ENCODE measurements at places on chromosomes 6 and 20.

DNA sequence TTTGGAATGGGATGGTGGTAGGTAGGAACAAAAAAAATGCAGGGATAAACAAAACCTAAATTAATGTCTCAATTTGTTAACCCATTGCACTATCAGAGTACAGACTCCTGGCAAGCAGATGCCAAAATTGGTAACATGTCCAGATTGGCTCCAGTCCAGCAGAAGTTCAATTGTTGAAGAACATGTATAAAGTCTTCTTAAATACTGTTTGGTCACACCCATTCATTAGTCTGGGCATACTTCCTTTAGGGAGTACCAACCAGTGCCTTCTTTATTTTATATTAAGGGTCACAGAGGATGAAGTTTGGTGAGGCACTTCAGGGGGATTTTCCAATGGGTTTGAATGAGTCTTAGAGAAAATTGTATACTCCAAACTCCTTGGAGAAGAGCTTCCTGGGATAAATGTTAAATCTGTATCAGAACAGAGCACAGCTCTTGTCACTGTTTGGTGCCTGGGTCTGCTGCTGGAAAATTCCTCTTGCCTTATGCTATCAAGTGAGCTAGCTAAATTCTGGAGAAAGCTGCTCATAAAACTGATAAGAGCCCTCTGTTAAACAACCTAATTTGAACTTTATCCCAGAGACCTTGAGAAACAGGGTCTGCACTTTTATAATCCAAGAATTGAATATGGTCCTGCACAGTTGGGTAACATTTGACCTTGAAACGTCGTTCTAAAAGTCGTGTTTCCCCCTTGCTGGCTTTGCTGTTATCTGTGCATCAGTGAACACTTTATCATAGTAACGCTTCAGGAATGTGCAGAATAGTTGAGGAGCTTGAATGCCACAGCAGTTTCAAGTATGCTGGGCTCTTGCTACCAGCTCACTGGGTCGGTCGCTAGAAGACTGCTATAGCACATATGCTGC lies 334.1 kb upstream of the CITED2 start:
- no peak for DNase-seq

- no peak for DNase-seq
These were observed 270.8 kb downstream of the BMP7 start for GRCh38 chr20:56995635-56996075.

DNA sequence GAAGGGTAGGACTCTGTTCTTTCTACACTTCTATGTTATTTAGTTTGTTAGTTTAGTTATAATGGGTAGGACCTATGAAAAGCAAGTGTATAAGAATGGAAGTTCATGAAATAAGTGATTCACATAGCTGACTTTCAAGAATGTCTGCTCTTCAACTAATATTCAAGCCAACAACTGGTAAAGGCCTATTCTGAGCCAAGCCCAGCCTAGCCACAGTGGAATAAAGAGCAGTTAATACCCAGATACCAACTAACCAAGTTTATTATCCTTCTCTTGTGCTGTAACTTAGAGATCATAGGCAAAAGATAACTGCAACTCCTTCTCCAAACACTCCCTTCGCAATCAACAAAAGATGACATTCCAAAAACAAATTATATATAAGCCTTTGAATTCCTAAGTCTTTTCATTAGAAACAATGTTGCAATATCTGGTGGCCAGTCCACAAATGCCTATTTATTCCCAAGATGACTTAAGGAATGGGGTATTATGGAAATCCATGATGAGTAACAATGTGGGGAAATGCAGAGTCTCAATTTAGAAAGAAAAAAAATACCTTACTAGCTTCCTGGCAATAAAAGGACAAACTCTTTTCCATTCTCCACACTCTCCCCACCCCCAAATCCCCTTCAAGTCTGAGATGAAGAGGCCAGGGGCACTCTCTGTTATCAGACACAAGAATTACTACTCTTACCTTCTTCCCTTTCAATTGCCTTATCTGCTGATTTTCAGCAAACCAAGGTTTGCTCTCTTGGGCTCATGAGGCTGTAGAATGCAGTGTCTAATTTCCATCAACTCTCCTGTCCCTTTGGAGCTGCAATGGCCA lies 27.4 kb downstream of the BTBD9 start:
- no peak for DNase-seq

DNA sequence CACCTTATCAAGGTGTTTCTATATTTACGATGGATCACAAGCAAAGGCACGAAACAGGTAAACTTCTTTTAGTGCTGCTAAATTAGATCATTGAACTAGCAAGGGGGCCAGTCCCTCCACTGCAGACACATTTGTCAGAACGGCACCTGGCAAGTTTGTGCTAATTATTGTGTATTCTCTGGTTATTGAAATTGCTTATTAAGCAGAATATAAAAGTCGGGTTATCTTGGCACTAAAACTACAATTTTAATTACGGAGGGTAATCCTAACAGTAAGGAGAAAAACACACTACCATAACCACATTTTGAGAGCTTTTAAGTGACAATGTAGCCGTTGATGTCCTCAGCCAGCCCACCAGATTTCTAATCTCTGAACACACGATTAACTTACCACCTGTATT lies 118.9 kb upstream of the BTN3A2 start:
- DNase-seq: no peak

DNA sequence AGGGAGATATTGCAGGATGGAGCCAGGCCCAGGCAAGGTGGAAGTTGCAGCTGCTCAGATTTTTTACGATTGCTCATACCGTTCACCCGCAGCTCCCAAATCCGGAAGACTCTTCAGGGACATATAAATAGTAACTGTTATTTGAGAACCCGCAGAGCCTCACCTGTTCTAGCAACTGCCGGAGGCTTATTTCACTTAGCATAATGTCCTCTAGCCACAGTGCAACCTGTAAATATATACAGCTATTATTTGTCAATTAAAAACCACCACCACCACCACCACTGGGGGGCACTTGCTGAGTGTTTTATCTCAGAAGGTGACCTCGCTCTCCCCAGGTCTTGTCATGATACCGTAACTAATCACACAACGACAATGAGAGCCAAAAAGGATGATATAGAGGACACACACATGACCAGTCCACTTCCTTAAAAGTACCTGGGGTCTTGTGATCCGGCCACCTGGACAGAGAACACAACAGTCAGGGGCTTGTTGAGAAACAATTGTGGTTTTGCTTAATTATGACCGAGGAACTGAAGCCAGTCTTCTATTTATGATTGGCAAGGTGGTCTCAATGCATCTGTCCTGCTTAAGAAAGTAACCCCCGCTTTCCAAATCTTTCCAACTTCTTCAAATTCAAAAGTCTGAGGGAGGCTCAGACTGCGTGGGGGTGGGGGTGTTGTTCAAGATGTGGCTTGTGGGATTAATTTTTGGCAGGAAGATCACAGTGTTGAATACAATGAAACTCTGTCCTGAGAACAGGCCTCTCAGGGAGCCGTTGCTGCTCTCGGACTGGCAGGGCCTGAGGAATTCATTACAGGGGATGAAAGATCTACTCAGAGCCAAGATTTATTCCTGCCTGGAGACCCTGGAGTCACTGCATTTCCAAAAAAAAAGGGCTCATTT lies 107.7 kb upstream of the PRND start:
- no peak for DNase-seq

DNA sequence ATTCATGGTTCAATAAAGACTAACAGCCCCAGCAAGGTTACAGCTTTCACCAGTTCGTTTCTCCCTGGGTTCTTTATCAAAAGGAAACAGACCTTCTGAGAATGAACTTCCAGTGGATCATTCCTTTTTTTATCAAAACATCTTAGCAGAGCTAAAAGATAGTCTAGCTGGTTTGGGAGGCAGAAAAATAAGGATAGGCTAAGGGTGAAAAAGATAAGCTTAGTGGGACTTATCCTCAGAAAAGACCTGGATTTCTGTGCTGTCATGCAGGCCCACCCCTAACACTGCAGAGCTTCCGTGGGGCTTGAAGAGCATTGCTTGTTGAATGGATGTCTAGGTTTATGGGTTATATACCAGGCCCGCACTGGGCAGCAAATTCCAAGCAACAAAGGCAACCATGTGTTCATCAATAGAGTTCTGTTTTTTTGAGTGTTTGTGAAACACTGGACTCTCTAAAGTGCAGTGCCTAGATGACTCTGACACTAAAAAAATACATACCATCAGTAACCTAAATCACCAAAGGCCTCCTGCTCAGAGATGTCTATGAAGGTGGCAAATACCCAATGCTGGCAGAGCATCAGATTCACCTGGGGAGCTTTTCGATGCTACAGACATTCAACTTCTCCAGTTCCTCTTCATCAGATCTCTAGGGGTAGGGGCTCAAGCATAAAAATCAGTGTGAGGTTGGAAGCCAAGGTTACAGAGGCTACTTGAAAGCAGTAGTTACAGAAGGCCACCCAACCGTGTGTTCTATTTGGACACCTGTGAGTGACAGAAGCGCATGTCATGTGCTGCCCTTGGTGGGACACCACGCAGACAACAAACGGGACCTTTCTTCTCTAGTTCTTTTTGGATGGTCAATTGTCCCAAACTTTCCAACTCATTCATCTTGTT lies 53.0 kb downstream of the TNFAIP3 start:
- no peak for DNase-seq

GRCh38 chr6:137815692-137816091 lies 51.4 kb upstream of the TNFAIP3 start:
- DNase-seq: no peak

- DNase-seq: no peak
These were observed 73.6 kb upstream of the ADTRP start for GRCh38 chr6:11852061-11852651.

DNA sequence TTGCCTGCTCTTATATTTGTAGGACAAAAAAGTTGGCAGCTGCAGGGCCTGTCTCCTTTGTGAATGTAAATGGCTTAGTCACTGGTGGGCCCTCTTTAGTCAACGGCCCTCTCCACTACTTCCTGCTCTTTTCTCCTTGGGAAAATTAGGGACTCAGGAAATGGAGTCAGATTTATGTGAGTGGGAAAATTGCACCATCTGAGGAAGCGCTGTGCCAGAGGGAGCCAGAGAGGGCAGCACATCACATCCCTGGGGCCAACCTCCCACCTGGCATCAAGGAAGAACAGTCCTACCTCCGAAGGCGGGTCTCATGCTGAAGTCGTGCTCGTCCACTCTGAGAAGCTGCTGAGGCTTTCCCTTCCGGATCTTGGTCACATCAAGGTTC lies 15.6 kb downstream of the GABRR2 start:
- DNase-seq: no peak

- no peak for DNase-seq
These were observed 322.3 kb upstream of the SULF2 start for GRCh38 chr20:48107560-48107959.

DNA sequence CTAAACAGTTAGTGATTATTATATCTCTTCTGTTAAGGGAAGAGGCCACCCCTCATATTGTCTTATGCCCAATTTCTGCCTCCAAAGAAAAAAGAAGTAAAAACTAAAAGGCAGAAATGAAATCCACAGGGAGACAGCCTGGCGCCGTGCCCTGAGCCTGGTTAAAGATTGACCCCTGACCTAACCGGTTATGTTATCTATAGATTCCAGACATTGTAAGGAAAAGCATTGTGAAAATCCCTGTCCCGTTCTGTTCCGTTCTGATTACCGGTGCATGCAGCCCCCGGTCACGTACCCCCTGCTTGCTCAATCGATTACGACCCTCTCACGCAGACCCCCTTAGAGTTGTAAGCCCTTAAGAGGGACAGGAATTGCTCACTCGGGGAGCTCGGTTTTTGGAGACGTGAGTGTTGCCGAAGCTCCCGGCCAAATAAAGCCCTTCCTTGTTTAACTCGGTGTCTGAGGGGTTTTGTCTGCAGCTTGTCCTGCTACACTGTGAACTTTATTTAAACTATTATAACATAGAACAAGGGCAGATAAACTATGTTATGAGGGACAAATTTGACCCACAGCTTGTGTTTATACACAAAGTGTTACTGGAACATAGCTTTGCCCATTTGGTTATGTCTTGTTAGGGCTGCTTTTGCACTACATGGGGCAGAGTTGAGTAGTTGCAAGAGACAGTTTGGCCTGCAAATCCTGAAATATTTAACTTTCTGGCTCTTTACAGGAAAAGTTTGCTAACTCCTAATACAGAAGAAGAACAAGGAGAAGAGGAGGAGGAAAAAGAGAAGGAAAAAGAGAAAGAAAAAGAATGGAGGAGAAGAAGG lies 49.6 kb downstream of the CD24 start:
- DNase-seq: no peak

DNA sequence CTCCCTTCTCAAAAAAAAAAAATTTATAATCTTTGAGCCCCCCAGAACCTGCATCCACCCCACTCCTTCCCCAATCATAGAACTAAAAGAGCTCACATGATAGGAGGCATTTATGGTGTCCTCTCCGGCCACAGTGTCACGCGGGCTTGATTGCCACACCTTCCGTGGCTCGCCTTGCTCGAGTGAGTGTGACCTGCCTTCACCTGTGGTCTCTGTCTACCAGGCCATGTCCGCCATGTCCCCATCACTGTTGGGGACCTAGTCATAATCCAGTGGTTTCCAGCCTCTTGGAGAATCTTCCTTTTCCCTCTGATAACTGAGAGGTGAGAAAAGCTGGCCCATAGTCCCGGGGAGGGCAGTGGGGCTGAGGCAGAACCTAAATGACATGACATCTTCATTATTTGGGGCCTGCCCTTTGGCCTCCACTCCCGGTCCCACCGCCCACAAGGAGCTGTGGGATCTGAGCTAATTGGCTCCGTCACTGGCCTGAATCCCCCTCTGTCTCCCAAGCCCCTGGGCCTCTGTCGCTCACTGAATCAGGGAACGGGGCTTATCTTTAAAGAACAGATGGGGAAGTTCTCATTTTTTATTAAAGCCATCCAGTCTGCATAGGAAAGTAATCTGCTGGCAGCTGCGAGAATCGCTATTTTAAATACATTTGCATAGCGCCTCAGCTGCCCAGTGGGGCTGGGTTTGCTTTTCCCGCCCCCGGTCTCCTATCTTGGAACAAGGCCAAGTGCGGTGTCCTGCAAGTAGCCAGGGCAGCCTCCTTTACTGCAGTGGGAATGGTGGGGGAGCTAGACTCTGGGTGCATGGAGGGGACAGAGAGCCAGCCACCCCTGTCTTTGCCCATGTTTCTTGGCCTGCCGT lies 197.6 kb upstream of the PMEPA1 start:
- DNase-seq: no peak

GRCh38 chr6:160733050-160733646 lies 31.1 kb downstream of the PLG start:
- DNase-seq: peak; percentile 29

GRCh38 chr6:70315079-70315751 lies 12.3 kb upstream of the COL9A1 start:
- no peak for DNase-seq

- no peak for DNase-seq
These were observed 6.9 kb upstream of the PPP1R3G start for GRCh38 chr6:5078121-5078669.

DNA sequence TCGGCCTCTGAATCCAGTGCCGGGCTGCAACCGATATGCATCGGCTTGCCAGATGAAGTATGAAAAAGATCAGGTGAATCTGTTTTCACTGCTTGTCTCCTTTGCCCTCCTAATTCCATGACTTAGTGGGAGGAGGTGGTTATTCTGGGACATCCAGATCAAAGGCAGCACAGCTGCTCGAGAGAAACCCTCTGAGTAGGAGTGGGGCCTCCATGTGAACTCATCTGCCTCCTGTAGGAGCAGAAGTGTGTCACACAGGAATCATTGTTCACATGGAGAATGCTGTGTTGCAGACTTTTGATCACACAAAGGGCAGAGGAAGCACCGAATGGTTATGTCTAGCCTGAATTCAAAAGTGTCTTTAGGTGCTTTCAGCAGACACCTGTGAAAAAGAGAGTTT lies 73.1 kb upstream of the SLC22A1 start:
- DNase-seq: no peak

GRCh38 chr20:34175879-34176278 lies 63.8 kb upstream of the EIF2S2 start:
- no peak for DNase-seq

- DNase-seq: no peak
These were observed 97.0 kb upstream of the MAN1A1 start for GRCh38 chr6:119446609-119447008.
